Aorta (tissue), 5 donors: ENCODE measurements at places on chromosomes 4 and X. TPM values are rescaled to one million over a fixed set of nuclear protein-coding genes. Genes with fewer than 3 reads are reported as not detected.

DNA sequence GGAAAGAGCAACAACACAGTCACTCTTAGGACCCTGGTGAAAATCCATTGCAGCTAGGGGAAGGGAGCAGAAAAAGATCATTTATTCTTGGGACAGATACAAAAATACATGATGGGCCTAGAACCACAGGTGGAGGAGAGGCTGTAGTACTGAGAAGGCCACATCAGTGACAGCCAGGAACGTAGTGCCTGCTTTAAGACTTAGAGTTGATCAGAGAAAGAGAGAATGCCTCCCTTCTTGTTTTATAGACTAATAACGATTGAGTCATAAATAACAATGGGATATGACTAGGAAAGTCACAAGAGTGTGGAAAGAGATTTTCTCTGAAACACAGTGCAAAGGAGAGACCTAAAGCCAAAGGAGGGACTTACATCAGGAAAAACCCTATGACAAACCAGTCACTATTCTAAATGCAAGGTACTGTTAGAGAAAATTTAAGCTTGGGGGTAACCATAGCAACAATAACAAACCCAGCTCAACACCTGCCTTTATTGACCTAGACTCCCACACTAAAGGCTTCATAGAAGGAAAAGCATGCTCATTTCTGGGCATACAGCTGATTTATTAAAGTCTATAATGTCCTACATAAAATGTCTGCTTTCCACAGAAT lies 1015.0 kb upstream of the GRID2 start:
- DNase-seq: no peak

DNA sequence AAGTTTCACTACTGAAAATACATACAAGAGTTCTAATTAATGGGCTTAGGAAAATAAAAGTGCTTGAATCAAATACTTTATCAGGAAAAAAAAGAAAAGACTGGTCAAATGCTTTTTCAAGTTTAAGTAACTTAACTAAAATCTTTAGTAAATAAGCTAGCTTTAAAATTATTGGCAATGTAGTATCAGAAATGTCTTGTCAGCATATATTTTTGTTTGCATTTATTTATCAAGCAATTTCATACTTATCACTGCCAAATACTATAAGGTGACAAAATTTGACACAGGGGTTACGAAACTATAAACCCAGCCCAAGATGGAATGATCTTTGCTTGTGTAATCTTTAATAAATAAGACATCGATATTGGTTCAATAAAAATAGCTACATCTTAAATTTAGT lies 31.8 kb upstream of the MAGEA4 start:
- no peak for DNase-seq

The XAGE1B gene
- not detected for total RNA-seq

DNA sequence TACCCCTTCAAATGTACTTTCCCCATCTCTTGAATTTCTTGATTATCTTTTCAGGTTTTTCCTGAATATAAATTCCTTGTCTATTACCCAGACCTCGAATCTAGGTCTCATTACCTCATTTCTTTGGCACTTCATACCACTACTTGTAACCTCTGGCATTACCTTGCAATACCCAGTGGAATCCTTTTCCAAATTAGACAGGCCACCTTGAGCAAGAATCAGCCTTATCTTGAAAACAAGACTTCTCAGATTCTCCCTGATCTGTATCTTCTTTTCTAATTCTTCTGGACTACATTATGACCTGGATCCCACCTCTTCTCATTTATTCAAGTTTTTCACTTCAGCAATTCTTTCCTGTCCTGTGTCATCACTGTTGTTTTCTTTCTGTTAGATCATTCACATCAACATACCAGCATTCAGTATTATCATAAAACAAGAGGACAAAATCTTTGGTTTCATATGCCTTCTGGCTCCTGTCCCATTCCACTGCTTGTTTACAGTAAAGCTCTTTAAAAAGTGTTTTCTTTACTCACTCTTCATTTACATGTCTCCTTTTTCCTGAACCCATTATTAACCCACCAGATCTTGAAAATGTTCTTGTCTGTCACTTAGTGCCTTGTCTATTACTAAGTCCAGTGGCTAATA lies 275.6 kb upstream of the HS3ST1 start:
- no peak for DNase-seq

The AKAP14 gene
- not detected for total RNA-seq
